ENCODE measurements at places on chromosomes 12 and 14.

GRCh38 chr14:68553311-68553710 is 239.6 kb downstream of the ZFP36L1 start:
- DNase-seq = no peak

DNA sequence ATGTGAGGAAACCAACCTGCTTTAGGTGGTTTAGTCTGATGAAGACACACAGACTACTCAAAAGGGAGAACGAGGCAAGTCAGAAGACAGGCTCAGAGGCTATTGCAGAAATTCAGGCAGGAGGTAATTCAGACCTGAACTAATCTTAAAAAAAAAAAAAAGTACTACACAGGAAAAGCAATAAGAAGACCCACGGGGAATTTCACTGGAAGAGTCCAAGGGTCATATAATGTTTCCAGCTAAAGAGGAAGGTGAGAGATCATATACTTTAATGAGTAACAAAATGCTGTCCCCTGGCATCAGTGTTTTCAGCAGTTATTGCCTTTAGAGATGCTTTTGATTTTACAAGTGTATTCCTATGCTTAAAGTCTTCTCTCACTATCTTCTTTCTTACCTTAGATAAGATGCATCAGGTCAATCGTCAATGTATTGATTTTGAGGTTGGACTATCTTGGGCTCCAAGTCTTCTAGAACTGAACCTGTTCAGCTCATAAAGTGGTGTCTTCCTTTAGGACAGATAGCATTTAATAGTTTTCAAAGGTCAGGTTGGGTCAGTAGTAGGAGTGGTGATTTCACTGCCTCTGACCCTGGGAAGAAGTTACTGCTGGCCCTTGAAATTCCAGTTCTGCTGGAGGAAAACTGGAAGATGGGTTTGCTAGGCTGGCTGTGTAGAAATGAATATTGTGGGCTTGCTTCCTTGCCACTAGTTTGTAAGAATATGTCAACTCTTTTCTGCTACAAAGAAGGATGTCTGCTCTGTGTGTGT is 60.0 kb downstream of the FAR2 start:
- no peak for DNase-seq

DNA sequence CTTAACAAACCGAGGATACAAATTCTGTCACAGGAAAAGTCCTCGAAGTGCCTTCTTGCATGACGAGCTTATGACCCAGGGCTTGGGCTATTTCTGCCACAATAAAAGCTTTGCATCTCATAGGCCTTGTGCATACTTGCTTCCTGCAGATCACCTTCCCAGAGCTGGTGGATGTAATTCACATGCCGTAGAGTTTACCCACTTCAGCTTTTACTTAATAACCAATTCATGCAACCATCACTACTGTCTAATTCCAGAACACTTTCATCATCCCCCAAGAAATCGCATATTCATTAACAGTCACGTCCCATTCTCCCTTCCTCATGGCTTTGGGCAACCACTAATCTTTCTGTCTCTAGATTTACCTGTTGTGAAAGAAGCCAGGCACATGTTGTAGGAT is 9.0 kb upstream of the BDKRB1 start:
- DNase-seq = no peak

DNA sequence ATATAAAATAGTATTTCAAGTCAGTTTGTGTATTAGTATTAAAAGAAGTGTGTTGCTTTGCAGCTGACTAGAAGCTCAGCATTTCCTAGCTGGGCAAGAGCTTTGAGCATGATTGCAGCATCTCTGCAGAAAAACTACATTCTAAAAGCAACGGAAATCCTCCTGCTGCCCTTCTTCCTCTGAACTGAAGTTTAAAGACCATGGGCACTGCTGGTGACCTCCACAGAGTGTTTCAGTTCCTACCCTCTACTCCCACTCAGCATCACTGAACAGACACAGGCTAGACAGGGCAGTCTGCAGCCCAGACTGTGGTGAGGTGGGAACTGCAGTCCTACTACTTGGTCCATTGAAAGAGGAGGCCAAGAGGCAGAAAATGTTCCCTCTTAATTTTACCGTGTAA is 59.0 kb downstream of the FAR2 start:
- no peak for DNase-seq

DNA sequence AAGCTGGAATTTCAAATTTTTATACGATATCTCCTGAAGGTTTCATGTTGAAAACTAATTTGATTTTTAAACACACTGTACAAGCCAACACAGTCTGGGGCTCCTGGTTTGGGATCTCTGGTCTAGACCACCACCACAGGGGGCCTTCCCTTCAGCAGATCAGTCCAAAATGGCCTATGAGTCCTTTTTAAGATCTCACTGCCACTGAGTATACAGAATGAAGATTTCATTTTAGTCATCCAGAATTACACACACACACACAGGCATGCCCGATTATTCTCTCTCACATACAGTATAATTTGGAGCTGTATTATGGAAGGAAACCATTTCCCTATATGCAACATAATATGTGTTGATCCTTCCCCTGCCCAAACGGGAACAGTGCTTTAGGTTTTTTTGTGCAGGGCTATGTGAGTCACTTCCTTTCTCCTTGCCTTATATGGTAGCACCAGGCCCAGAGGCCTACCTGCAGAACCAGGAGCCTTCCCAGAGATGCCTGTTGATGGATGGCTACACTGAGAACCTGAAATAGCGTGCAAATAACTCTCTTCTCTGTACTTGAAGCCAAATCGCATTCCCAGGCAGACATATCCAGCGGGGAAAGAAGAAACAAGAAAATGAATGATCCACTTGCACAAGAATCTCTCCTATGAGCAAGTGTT is 28.1 kb upstream of the WNK1 start:
- no peak for DNase-seq

- no peak for DNase-seq
Measured at GRCh38 chr14:95312311-95312710, 7.4 kb downstream of the CLMN start.

DNA sequence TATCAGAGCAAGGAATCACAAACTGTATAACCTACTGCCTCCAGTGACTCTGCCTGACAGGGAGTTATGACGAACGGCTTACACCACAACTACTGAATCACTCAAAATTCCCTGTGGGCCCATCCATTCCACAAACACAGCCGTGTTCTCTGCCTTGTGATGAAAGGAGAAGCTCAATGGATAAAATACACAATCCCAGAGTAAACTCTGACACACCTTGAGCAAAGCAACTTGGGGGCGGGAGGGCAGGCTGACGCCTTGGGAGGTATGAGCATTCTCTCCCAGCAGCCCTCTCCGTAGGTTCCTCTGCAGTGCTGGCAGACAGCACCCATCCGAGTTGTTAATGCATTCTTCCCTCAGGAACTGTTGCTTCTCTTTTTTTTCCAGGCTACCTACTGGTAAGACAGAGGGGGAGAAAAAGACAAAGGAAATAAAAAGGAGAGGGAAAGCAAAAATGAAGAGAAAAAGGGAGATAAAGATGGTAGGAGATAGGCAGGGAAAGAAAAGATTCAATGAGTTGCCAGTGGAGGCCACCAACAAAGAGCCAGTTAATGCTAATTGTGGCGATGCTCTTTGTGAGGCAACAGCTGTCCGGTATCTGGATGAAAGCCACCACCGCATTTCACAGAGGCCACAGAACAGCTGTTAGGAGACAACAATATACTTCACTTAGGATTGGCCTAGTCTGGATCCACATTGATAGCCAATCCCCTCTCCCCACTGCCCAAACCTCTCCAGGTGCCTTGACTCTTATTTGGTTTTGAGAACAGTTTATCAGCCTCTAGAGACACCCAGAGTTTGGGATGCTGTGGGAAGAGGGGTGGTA is 4.7 kb upstream of the DIO2 start:
- no peak for DNase-seq

DNA sequence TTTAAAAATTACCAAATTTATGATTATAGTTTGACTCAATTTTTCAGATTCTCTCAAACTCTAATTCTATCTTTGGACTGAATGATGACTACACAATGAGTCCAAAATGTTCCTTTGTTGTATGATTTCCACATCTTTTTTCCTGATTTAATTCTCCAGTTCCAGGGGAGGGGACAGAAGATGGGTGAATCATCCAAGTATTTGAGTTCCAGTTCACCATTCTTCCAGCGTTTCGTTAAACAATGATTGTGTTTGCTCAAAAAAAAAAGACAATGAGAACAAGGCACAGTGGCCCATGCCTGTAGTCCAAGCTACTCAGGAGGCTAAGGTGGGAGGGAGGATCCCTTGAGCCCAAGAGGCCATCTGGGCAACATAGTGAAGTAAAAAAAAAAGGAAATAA is 23.8 kb downstream of the BAZ1A start:
- peak; percentile 0 for DNase-seq

- no peak for DNase-seq
Measured at GRCh38 chr14:23483236-23483854, 13.8 kb downstream of the NGDN start.

DNA sequence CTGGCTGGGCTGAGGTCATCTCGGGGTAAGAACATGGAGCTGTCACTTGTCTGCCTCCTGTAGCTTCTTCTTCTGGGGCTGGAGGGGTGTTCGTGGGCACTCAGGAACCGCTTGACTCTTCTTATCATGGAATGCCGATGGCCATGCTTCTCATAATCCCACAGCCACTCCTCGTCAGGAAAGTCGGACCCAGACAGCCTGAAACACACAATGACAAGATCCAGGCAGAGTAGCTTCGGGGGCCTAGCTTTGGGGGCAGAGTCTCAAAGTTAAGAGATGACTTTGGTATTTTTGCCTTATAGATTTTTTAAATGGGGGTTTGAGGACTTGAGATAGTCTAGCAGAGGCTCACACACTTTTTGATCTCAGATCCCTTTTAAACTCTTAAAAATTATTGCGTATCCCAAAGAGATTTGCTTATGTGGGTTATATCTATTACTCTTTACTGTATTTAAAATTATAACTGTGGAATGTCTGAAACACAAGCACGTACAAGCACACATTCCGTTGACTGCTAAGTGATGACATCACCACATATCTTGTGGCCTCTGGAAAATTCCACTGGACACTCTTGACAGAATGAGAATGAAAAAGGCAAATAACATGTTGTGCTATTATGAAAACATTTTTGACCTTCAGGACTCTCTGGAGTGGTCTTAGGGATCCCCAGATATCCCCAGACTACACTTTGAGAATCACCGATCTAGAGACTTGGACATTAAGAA is 43.3 kb downstream of the BEST3 start:
- peak; percentile 59 for DNase-seq

GRCh38 chr14:67532998-67533753 is at the start of gene PLEKHH1:
TSS of gene PLEKHH1 (plus strand) at chr14:67533290. CDS start at chr14:67541868, 8,578 bp downstream.
- DNase-seq = peak; percentile 44

DNA sequence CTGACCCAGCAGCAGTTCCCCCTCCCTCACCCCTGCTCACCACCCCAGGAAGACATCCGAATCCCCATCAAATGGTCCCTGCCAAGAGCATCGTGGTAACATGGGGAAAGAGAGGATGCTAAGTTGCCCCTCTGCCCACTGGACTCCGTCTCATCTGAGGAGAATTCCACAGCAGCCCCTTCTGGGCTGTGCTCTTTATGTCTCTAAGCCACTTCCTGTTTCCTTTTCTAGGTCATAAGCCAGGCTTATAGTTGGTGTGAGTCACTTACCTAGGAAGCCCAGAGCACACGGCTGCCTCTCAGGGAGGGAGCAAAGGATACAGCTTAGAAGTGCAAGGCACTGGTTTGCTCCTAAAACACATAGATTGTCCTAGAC is 76.0 kb downstream of the VCPKMT start:
- peak; percentile 83 for DNase-seq

DNA sequence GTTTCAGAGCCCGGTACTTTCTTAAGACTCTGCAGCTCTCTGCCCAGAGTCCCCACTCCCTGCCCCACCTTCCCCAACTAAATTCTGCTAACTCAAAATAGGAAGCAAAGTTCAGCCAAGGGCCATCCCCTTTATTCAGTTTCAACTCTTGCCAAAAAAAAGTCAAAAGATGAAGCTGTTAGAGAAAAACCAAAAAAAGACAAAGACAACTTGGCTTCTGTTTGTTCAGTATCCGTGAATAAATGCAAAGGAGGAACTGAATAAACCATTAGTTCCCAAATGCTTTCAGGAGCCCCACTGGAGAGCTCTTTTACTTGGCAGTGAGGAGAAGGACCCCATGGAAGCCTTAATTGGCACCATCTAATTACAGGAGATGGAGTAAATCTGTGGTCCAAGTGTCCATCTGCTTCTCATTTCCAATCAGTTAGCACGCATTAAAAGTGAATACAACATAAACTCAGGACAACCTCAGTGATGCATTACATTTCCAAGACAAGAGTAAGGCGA is 155.4 kb upstream of the GZMB start:
- DNase-seq = no peak

GRCh38 chr12:131860472-131861260 is 32.5 kb downstream of the MMP17 start:
- DNase-seq = peak; percentile 83

- no peak for DNase-seq
Measured at GRCh38 chr12:45088608-45089007, 37.7 kb upstream of the DBX2 start.

- no peak for DNase-seq
Measured at GRCh38 chr12:7114008-7114407, 5.0 kb upstream of the C1RL start.

DNA sequence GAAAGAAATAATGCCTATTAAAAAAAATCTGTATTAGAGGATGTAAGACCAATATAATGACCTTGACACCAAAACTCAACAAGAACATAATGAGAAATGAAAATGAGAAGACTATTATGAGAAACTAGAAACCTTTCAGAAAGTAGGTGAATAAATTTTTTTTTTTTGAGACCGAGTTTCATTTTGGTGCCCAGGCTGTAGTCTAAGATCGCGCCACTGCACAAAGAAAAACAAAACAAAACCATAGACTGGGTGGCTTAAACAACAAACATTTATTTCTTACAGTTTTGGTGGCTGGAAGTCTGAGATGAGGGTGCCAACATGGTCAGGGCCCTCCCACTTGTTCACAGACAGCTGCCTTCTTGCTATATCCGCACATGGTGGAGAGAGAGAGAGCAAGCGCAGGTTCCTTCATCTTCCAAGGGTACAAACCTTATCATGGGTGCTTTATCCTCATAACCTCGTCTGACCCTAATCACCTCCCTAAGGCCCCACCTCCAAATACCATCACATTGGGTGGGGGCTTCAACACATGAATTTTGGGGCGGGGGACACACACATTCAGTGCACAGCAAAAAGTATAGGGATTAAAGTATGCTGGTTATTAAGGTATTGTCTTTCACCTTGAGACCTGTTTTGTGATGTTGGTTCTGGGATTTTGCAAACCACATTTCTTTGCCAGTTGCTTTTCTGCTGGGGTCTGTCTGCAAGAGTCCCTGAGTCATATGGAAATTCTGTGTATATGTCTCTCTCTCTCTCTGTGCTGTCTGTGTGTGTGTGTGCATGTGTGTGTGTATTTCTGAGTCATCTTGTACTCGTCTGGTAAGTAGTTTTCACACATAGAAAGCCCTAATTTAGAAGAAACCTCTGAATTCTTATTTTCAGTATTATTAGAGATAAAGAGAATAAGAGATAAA is 26.2 kb downstream of the ZCRB1 start:
- DNase-seq = peak; percentile 22

GRCh38 chr14:52348776-52349175 is 34.7 kb downstream of the PTGER2 start:
- no peak for DNase-seq

- DNase-seq = no peak
Measured at GRCh38 chr14:67400434-67400833, 11.5 kb downstream of the PLEK2 start.

- DNase-seq = no peak
Measured at GRCh38 chr12:63996556-63996955, 152.1 kb downstream of the SRGAP1 start.

- DNase-seq = no peak
Measured at GRCh38 chr14:91381801-91382670, 35.6 kb downstream of the CCDC88C start.

Data from A172 (cell line).